Left ventricle myocardium inferior (tissue), 1 donor: ENCODE measurements at places on chromosomes 4 and X. TPM values are rescaled to one million over a fixed set of nuclear protein-coding genes. Genes with fewer than 3 reads are reported as not detected.

MAGEC2 gene
- not detected for total RNA-seq

ASB12 gene
- total RNA-seq = 4.3 TPM

SPANXN3 gene
- total RNA-seq = not detected

DRD5 gene
- not detected for total RNA-seq

PALLD gene
- 871 TPM for total RNA-seq

MTMR8 gene
- 0.44 TPM for total RNA-seq

ETDA gene
- total RNA-seq = not detected

RS1 gene
- not detected for total RNA-seq

IL9R gene
- total RNA-seq = not detected

DNA sequence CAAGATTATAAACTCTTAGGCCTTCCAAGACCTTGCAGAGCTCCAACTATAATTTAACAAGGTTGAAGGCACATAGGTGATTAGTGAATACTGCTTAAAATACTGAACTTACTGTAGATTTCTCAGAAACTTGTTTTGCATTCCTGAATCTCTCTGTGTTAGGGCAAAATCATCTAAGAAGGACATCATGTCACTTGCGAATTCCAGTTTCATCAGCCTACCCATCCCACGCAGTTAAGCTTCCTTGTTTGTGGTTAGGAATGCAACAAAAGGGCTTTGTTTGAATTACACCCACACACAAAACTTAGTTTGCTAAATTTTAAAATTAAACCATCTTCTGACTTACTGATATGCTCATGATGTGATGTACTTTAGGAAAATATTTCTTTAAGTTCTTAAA, 174.0 kb downstream of the SOWAHB start:
- no peaks in the 10 kb centered on the region for H3K27me3 ChIP-seq
- no peak overlapping the region for H3K4me3 ChIP-seq
- H3K27ac ChIP-seq = peak overlapping the region; percentile 42
- DNase-seq = no peak
- peaks cover 19% of the 10 kb centered on the region for H3K4me1 ChIP-seq

DNA sequence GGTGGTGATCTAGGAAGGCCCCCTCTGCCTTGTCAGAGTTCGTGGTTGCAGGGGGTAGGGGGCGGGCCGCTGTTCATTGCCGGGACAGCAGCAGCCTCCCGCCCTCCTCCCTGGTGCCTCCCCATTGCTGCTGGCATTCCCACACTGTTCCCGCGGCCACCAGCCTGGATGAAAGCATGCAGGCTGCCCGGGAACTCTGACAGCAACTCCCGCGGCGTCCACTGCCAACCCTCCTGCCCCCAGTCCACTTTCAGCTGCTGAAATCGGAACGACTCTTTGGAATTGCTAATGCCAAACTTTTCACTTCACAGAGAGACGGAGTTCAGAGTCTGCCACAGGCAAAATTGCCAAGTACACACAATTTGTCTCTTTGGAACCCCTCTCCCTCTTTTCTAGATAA, 121.9 kb downstream of the BEND2 start:
- no peak overlapping the region for H3K4me3 ChIP-seq
- DNase-seq = peak; percentile 28
- no peaks in the 10 kb centered on the region for H3K27me3 ChIP-seq
- no peaks in the 10 kb centered on the region for H3K36me3 ChIP-seq
- H3K4me1 ChIP-seq = no peaks in the 10 kb centered on the region

DNA sequence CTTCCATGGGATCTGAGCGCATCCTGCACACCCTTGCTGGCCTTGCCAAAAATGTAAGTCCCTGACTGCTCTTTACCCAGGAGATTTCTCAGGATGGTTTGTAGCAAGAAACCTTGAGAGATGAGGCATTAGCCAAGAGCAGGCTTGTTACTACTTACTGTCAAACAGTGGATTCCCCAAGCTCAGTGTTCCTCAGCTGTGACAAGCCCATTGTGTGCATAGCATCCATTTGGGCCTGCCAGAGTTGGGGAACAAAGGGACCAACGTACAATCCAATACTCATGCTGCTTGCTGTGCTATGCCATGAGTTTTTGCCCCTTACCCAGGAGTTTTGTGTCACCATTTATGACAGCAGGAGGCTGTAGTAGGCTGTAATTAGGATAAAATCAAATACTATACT, 267.6 kb downstream of the TENM3 start:
- H3K27ac ChIP-seq = no peak overlapping the region
- no peaks in the 10 kb centered on the region for H3K36me3 ChIP-seq
- DNase-seq = no peak
- H3K4me1 ChIP-seq = no peaks in the 10 kb centered on the region

DNA sequence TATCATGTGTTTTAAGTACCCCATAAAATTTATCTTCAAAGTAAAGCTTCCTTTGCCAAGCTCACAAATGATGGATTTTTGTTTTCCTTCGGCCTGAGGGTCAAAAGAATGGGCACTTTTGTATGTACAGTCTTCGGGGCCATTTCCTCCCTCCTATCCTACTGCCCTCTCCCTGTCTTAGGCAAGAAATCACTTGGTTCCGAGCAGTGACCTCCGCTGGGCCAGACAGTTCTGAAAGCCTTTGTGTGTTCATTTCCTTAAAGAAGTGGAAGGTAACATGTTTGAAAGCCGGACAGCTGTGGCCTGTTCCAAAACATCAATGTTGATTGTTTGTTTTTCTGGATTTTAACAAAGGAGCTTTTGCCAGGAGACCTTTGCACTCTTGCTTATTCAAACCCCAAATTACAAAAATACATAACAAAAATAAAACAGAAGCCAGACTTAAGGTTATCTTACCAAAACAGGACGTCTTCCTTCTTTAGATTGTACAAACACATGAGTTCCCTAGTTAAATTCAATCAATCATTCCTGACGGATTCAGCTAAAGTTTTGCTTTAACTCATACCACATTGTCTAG, 110.6 kb upstream of the LIMCH1 start:
- H3K4me1 ChIP-seq = peaks cover 85% of the 10 kb centered on the region
- no peaks in the 10 kb centered on the region for H3K27me3 ChIP-seq
- no peak overlapping the region for H3K4me3 ChIP-seq
- no peaks in the 10 kb centered on the region for H3K36me3 ChIP-seq
- H3K27ac ChIP-seq = peak overlapping the region; percentile 82

- H3K36me3 ChIP-seq = no peaks in the 10 kb centered on the region
- no peak for DNase-seq
Observed at GRCh38 chrX:110086162-110086915, 83.4 kb downstream of the TMEM164 start.

DNA sequence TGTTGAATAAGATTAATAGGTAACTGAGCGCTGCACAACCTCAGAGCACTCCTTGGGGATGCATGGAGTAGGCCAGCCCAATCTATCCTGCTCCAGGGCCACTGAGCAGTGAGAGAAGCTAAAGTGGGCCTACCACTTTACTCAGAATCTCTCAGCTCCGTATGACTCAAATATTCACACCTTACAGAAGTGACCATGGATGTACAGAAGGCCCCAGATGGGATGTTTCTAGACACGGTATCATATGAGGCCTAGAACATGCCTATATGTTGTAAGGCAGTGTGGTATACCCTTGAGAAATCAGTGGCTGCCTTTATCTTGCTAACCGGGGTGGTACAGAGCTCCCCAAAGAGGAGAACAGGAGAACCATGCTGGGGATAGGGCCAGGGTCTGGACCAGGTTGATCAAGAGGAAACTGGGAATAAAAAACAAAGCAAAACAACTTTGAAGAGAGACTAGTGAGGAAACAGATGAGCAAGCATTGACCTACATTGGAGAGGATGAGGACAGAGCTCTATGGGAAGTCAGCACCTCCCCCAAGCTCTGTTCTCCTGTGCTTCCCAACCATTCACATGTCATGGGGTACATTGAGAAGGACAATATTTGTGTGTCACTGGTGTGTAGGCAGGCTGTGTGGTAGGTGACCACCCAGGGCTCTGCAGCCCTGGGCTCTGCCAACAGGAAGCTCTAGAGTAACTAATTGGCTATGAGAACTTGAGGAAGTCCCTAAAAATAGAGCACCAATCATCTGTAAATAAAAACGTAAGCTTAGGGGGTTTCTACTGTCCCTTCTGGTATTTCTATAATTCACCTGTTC, 31.4 kb downstream of the HOPX start:
- DNase-seq = no peak
- no peaks in the 10 kb centered on the region for H3K36me3 ChIP-seq
- peaks cover 15% of the 10 kb centered on the region for H3K4me1 ChIP-seq
- H3K4me3 ChIP-seq = no peak overlapping the region

DNA sequence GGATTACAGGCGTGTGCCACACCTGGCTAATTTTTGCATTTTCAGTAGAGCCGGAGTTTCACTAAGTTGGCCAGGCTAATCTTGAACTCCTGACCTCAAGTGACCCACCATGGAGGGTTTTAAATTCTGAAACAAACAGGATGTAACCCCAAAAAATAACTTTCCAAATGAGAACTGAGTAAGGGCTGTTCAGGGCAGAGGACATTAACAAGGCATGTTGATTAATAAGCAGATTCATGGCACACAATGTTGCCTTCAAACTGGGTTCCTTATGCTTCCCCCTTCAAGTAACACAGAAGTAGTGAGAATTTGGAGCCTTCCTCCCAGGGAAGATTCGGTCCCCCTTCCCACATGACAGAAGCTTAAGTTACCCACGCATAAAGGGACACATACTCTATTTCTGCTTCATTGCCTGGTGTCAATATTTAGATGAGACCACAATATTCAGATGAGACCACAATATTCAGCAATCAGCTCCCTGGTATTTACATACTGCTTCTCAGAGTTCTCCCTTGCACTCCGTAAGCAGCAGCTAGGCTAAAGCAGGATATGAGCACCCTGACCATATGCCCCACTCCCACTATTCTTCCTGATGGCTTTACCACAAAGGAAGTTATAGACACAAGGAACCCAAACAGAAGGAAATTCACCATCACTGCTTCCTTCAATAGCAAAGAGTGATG, 21.4 kb downstream of the GRSF1 start:
- H3K27me3 ChIP-seq = no peaks in the 10 kb centered on the region
- no peaks in the 10 kb centered on the region for H3K4me1 ChIP-seq
- H3K27ac ChIP-seq = no peak overlapping the region
- no peak overlapping the region for H3K4me3 ChIP-seq
- DNase-seq = no peak

DNA sequence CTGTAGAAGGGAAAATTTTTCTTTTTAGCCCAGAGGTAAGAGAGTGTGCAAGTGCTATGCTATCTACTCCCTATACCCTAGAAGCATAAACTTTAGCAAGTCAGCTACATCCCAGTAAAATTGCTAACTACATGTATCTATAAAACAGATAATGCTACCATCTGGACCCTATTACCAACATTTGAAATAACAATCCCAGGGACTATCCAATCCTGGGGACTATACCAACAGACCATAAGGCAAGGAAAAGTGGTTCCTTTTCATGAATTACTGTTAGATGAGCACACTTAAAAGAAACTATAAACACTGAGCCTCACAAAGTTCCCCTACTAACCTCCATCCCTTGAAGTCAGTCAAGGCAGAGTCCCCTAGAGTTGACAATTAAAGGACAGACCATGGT, 213.6 kb upstream of the VEGFC start:
- no peaks in the 10 kb centered on the region for H3K27me3 ChIP-seq
- H3K36me3 ChIP-seq = no peaks in the 10 kb centered on the region
- no peaks in the 10 kb centered on the region for H3K4me1 ChIP-seq
- DNase-seq = no peak

- H3K27ac ChIP-seq = no peak overlapping the region
- H3K27me3 ChIP-seq = no peaks in the 10 kb centered on the region
- no peak for DNase-seq
- peaks cover 33% of the 10 kb centered on the region for H3K36me3 ChIP-seq
- H3K4me3 ChIP-seq = no peak overlapping the region
Observed at GRCh38 chrX:68533656-68534055, 34.8 kb downstream of the YIPF6 start.

DNA sequence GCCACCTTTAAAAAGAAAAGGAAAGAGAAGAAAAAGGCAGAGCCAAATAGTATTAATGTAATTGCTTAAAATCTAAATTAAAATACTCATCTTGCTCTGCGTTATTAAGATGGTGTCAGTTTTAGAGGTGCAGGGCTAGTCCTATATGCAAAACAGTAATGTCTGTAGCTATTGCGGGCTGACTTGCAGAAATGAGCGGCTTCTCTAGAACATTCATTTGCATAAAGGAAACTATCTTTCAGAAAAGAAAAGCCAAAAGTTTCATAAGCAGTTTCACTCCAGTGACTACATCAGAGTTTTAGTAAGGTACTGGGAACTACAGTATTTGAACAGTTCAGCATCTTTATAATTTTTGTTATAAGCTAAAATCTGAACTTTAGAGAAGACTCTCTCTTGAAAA, 6.0 kb downstream of the SMAD1 start:
- DNase-seq = no peak
- no peak overlapping the region for H3K27ac ChIP-seq
- no peak overlapping the region for H3K4me3 ChIP-seq
- no peaks in the 10 kb centered on the region for H3K36me3 ChIP-seq
- peaks cover 88% of the 10 kb centered on the region for H3K4me1 ChIP-seq
- H3K27me3 ChIP-seq = no peaks in the 10 kb centered on the region

- H3K27me3 ChIP-seq = no peaks in the 10 kb centered on the region
- H3K36me3 ChIP-seq = no peaks in the 10 kb centered on the region
- no peak overlapping the region for H3K27ac ChIP-seq
- DNase-seq = no peak
Observed at GRCh38 chrX:43003204-43003565, 225.2 kb upstream of the PPP1R2C start.

DNA sequence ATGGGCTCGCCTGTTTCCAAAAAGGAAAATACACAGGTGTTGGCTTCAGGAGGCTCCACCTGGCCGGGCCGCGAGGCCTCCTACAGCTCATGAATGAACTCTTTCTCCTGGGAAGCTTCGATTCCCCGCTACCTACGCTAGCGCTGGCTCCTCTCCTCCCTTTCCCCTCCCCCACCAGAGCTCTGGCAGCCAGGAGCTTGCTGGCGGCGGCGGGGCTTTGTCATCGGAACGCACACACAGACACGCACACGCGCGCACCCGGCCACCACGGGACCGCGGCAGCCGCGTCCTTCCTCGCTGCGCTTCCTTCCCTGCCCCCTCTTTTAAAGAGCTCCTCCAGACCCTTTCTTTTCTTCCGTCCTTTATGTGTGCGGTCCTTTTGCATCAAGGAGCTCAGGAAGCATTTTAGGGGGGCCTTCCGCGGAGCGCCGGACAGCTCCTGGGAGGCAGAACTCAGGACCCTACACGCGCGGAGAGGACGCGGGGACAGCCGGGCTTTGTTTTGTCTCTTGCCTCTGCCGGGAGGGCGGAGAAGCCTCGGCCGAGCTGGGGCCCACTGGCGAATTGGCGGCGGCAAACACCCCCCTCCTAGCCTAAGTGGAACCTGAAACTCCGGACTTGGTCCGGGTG, 70.2 kb upstream of the BCOR start:
- H3K36me3 ChIP-seq = no peaks in the 10 kb centered on the region
- H3K27ac ChIP-seq = no peak overlapping the region
- peak overlapping the region; percentile 63 for H3K4me3 ChIP-seq
- peaks cover 45% of the 10 kb centered on the region for H3K4me1 ChIP-seq
- no peak for DNase-seq
